ENCODE measurements at places on chromosomes 1 and 21. TPM values are rescaled to one million over a fixed set of nuclear protein-coding genes. Genes with fewer than 3 reads are reported as not detected.

DNA sequence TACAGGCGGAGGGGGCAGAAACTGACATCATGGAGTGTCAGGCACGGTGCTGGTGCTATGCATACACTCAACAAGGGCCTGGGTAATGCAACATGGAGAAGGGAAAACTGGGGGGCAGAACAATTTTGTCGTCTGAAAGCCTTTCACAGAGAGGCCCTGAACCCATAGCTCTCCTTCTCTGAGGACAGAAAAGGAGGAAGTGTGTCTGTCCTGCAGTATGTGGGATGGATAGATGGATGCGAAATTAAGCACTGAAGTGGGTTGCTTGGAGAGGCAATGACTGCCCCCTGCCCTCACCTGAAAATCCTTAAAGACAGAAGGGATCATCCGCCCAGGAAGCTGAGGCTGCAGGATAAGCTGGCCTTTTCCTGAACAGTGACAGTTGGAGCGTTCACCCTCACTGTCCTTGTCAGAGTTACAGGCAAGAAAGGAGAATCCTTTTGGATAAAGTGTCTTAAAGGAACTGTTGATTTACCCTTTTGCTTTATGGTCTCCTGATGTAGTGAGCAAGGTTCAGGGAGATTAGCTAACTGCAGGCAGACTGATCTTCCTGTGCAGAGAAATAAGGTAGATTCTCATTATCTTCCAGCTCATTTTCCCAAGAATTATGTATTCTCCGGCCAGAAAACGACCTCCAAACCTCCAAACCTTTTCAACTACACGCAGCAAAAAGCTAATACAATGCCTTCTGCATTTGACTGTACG is 1.6 kb upstream of the FAM20B start:
- DNase-seq, result no peak

DNA sequence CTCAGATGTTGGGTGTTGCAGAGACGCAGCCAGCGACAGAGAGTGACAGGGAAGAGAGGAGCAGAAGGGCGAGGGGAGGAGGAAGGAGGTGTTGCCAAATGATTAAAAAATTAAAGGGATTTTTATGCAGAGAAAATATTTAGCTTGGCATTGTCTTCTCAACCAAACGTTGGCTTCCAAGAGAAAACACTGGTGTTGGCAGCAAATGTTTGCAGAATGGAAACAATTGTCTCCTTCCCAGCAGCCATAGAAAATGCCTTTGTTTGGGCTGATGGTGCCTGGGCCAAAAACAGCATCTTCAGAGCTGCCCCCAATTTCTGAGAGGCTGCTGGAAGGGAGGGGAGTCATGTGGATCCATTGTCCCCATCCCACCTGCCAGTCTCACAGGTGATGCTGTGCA is 29.7 kb upstream of the GRIK3 start:
- DNase-seq, result no peak

- DNase-seq, result no peak
These were observed 40.9 kb downstream of the STX6 start for GRCh38 chr1:180981596-180982387.

- no peak for DNase-seq
These were observed 1.9 kb downstream of the SH3BGR start for GRCh38 chr21:39453571-39454179.

DNA sequence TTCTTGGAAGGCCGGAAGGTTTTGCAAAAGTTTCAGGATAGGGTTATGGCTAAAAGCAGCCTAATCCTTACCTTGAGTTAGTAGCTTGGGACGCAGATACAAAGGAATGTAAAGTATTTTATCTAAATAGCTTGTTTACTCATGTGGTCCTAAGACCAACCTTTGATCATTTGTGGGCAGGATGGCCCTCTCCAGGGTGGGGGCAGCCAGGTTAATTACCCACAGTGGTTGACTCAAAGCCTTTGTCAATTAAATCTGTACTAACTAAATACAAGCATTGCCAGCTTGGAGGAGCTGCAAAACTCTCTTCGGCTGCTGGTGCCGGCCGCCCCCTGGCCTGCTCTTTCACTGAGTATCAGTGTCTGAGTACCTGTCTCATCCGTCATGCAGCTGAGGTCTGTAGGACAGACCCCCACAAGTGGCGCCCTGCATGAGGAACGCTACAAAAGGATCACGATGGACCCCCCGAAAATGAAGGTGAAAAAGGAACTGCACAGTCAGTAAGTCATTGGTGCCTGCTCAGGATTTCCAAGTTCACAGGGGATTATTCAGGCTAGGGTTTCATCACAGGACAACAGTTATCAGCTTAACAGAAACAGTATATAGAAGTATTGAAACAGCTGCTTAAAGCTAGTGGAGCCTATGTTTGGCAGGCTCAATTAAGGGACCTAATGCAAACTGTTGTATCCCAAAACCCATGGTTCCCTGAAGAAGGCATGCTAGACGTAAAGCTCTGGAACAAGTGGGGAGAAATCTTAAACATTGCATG is 212.5 kb upstream of the MAP1LC3C start:
- DNase-seq, result no peak

- no peak for DNase-seq
These were observed 26.9 kb upstream of the SLC44A3 start for GRCh38 chr1:94793296-94793656.

GRCh38 chr1:53557369-53557768 is 98.2 kb downstream of the DMRTB1 start:
- no peak for DNase-seq

- no peak for DNase-seq
These were observed 7.1 kb downstream of the SMPDL3B start for GRCh38 chr1:27941671-27942540.

DNA sequence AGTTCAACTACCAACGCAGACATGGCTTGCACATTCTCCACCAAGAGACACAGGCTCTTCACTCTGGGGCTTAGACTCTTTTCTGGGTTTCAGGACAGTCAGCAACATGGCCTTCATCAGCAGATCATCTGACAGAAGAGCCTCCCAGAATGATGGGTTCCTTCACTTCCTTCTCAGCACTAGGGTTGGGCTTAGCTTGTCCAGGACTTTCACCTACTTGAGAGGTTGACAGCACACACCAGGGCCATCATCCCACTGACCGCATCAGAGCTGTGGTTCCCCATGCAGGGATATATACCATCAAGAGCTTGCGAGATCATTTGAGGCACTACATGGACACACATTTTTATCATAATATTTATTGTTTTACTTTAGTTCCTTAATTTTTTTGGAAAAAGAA is 10.4 kb upstream of the NCF2 start:
- no peak for DNase-seq

DNA sequence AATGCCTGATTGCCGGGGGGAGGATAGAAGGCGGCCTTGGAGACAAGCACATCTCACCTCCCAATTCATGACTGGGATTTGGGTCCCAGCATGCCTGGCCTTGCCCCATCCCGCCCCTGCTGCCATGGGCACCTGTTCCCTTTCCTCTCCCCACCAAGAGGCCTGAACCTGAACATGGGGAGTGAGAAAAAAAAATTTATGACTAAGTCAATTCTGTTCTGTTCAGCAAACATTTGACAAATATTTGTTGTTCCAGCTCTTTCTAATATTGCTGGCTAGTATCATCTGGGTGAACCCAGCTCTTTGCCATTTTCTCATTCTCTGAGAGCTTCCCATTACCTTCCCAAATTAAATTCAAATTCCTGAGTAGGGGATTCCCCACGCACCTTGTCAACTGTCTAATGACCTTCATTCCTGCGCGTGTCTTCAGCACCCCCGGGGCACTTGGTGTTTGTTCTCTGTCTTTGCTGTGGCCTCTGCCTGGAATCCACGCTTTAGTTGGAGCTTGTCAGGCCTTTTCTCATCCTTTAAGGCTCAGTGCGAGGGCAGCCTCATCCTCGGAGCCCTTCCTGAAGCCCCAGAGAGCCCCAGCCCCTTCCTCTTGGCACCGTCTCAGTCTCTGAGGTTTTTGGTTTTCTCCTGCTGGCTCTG is 42.8 kb downstream of the ARHGEF10L start:
- DNase-seq, result no peak

C4BPB gene
- 0.20 TPM for polyA plus RNA-seq

DNA sequence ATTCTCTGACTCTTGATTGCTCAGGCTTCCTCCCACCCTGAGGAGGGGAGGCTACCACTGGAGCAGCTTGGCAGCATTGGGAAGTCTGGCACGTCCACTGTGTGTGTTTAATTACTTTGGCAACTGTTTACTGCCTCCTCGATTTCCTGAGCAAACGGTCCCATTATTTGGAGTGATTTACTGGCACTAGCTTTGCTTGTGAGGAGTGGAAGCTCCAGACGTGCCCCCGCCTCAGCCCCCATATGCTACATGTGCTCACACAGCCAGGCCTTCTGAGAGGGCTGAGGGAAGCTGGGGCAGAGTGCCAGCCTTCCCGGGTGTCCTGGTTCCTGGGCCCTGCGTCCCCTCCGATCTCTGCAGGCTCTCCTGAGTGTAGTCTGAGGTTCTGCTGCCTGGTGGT is 306.2 kb downstream of the PTPRU start:
- DNase-seq, result peak; percentile 44

- no peak for DNase-seq
These were observed 1.9 kb upstream of the GPR88 start for GRCh38 chr1:100536031-100536430.

- DNase-seq, result no peak
These were observed 37.4 kb downstream of the LRRC52 start for GRCh38 chr1:165580931-165581871.

DNA sequence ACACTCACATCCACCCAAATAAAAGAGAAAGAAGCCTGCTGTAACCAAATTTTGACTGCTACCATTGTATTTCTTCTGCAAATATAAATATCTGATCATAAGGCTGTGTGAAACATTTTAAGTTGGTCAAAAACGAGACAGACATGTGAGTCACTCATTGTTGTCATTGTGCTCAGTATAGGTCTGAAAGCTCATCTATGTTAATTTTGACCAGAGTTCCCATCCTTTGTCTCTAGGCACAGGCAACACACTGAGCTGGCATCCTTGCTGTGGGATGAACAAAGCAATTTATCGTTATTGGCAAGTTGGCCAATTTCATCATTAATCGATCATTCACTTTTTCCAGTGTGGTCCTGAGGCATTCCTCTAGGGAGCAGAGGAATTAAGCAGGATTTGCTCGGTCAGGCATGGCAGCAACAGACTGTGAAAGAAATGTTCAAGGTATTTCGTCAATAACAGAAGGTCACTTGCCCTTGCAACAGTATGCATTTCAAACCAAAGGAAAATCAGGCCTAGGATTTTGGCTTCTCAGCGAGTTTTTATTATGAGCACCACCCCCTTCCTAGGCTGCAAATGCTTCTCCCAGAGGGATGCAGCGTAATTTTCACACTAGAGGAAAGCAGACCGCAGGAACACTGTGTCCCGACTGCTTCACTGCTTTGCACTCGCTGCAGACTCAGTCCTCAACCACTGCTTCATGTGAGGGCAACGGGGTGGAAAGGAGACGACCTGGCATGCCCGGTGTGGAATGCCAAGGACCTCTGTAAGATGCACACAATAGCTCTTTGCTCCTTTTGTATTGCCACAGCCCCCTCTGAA is 87.9 kb upstream of the SMYD2 start:
- no peak for DNase-seq

SPRR2D gene
- polyA plus RNA-seq, result 0.14 TPM

TNNI3K gene
- 2.2 TPM for polyA plus RNA-seq

GRCh38 chr1:224494343-224494742 is 59.7 kb upstream of the WDR26 start:
- no peak for DNase-seq

CFHR4 gene
- polyA plus RNA-seq, result not detected

DNA sequence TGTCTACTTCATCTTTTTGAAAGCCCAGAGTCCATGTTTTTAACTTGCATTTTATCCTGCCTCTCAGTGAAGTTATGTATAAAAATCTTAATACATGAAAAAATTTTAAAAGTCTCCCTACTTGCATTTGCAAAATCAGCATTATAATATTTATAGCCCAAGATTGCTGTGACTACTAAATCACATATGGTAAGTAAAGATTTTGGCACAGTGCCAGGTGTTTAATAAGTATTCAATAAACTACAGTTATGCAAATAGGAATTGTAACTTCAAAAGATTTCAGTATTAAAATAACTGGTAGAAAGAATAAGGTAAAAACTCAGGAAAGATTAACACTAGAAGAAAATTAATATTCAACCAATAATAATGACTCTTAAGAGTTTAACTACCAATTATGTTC is 641.7 kb downstream of the LRRIQ3 start:
- DNase-seq, result no peak

TMEM82 gene
- 4.5 TPM for polyA plus RNA-seq

IGSF3 gene
- 29.7 TPM for polyA plus RNA-seq

AK5 gene
- 2.7 TPM for polyA plus RNA-seq

TTC34 gene
- 1.4 TPM for polyA plus RNA-seq

DNA sequence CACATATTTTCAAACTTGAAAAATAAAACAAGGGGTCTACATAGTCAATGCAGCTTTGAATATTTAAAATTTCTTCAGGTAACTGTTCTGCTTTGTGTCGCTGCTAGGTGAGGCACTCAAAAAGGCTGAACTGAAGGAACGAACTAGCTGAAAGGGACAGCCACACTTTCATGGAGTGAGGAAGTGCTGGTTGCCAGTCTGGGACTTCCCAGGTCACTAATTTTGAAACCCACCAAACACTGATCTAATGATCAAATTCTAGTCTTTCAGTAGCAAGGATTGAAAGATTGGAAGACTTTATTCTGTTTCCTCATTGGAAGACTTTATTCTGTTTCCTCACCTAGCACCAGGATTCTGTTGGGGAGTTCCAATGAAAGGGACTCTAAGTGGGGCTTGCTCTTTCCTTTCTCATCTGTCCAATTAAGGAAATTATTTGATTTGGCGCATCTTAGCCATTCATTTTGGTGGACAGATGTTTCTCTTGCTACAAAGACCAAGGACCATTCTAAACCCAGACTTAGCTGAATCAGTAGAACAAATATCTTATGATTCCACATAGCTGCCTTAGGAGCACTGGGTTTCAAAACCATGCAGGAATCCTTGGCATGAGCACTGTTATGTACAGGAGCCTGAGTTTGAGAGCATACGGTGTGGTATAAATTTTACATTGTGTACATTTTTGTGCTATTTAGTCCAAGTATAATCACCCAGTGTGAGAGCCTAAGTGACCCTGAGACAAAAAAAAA is 10.9 kb upstream of the ARID1A start:
- DNase-seq, result no peak

TLR5 gene
- 5.9 TPM for polyA plus RNA-seq

DNA sequence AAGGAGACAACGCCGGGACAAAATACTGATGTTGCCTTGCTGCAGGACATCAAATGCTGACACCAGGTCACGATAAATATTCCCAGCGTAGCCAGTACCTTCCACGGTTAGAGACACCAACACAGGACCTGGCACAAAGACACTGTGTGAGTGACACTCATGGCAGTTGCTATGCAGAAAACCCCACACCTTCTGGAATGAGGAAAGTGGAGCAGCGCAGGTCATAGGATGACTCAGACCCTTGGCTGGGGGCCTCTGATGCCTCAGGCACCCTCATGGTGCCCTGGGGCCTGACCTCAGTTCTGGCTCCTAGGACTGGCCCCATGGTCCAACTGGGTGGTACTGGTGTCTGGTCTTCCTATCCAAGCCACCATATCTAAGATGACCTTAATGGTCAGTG is 7.0 kb downstream of the DCST2 start:
- DNase-seq, result no peak

GRCh38 chr1:147723691-147724323 is 36.6 kb downstream of the GJA5 start:
- DNase-seq, result peak; percentile 38

DNA sequence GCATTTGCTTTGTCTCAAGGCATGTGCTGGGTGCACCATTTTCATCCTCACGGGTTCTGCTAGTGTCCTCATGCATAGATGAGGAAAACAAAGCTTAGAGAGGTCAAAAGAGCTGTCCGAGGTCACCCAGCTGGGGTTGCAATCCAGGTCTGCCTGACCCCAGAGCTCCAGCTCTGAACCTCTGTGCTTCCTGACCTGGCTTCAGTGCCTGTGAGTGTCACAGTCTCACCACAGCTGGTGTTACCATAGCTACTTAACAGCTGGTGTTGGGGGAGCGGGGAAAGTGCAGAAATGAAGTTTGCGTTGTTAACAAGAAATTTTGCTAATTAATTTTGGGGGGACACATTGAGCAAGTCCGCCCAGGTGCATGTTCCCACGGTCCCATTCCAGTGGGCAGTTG is 328.5 kb downstream of the KIF26B start:
- no peak for DNase-seq
